Ascending aorta (tissue), 2 donors: ENCODE measurements at places on chromosomes 2 and 18.

GRCh38 chr2:30741576-30741975 lies 65.7 kb downstream of the CAPN13 start:
- no peak for DNase-seq

- no peak for DNase-seq
Measured at GRCh38 chr2:53448591-53448990, 319.0 kb upstream of the CHAC2 start.

- DNase-seq = no peak
Measured at GRCh38 chr2:124798551-124798950, 773.5 kb downstream of the CNTNAP5 start.

DNA sequence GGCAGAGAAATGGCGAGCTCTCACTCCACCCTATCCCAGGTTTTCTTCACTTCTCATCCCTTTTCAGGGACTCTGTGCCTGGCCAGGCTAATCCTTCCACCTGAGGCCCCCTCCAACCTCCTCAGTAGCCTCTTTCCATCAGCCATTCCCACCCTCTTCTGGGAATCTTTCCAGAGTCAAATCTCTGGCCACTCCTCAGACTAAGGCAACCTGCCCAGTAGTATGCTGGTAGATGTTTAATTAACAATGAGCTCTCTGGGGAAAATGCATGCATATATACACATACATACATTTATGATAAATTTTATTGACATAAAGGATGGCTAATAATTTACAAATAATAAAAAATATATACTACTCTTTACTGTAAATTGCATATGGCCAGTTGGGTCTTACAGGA lies 11.4 kb upstream of the ASPRV1 start:
- no peak for DNase-seq

- no peak for DNase-seq
Measured at GRCh38 chr2:86622519-86623042, 1.1 kb downstream of the RNF103 start.
